ENCODE measurements at places on chromosomes 5 and 9.
A peak's percentile ranks its signal among the peaks of the same experiment; 100 is the strongest.

GRCh38 chr5:169433221-169433651 lies 132.3 kb upstream of the SLIT3 start:
- no peak for DNase-seq

DNA sequence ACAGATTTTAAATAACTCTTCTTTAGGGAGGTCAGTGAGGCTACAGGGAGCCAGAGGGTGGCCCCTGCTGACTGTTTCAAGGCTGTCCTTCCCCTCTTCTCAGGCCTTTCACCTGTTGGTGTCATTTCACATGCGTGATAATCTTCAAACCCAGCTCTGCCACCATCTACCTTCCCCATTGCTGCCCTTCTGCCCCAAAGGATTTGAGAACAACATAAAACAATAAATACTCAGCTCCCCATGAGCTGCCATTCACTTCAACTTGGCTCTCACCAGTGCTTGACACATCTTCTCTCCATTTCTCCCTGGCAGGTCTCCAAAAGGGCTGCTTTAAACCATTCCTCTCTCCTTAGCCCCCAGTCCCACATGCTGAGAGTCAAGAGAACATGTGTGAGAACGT lies 75.5 kb upstream of the PALM2AKAP2 start:
- DNase-seq, result no peak

GRCh38 chr5:133240425-133241091 lies 188.7 kb downstream of the HSPA4 start:
- DNase-seq, result no peak

DNA sequence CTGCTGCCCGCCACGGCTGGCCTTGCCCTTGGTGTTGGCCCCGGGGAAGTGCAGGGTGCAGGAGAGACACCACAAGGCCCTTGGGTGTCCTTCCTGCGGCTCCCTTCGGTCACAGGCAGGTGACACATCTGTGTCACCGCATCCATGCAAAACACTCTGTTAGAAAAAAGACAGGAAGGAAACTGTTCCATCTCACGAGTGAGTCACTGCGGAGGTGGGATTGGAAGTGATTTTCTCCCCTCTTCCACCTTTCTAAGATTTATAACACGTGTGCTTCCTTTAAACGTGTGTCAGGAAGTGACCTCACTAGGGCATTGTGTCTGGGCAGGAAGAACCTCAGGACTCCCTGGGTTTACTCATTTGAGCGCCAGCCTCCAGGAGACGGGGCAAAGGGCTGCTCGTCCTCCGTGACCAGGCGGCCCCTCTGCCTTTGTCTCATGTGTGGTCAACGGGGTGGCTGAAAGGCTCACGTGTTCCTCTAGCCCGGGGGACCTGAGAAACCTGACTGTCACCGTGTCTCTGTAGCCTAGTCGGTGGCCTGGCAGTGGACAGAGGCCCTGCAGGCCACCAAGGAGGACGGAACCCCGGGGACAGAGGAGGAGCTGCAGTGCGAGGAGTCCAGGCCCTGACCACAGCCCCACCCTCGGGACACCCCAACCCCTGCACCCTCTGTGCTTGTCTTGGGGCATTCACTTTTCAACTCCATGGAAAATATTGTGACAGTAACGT lies 4.9 kb upstream of the LCN1 start:
- no peak for DNase-seq

DNA sequence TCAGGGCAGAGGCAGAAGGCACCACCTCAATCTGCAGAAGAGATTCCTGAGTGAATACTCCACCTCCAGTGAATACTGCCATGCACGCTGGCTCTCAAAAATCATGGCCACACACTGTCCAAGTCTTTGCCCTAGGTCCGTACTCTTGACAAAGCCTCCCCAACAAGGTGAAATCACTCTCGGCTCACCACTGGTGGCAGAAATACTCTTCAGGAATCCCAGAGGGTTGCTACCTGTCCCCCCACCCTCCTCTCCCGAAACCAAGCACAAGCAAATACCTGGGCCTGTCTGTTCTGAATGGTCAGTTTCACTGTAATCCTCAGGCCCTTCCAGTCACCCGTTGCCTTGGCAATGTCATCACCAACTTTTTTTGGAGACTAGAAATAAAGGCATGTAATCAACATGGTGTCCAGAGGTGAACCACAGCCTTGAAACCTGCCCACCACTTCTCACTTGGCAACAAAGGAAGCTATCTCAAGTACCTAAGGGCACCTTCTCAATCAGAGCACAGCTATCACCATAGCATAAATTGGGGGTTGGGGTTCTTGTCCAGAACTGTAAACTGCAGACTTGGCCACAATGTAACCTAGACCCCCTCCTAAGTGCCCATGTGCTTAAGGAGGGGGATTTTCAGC lies 1.8 kb downstream of the RPL12 start:
- no peak for DNase-seq

- DNase-seq, result no peak
Observed at GRCh38 chr9:105297442-105298075, 53.1 kb downstream of the SLC44A1 start.

DNA sequence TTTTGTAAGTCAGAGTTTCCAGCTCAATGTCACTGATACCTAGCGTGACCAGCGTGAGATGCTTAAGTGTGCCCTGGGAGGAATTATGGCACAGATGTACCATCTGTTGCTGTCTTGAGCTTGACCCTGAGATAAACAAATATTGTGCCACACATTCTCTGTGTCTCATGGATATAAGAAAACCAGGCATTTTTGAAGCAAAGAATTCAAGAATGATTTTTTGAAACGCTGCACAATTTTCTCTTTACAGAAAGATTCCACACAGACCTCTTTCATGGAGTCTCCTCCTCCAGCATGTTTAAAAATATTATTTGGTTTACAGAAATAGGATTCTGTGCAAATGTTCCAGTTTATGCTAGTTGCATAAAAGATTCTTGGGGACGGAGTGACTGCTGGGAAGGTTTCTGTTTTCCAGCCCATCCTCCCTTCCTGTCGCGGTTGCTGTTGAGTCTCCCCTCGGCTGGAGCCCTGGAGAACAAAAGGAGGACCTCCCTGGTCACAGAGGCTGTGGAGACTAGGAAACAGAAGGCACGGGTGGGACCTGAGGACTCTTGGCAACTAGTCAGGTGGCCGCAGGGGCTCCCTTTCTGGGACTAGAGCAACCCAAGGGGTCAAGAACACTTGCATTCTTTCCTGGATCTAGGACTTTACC lies 120.8 kb downstream of the RASGRF2 start:
- DNase-seq, result no peak

GRCh38 chr5:64949331-64949730 lies 180.6 kb downstream of the CWC27 start:
- no peak for DNase-seq

DNA sequence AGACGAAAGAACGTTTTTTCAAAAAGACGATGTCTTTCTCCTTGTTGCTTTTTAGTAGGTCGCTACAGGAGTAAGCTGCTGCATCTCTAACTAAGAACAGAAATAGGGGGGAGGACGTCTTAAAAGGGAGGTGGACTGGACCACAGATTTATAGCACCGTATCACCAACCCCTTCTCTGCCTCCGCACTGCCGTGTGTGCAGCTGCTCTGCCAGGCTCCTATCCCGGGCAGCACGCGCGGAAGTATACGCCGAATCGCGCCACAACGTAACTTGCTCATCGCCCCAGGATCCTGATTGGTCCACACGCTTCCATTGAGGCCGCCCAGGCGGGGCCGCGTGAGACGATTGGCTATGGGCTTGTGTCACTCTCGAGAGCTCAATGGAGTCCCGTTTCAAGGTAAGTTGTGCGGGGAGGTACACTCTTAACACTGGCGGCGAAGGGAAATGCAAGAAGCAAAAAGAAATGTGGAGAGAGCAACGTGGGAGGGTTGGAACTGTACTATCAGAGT lies at the start of gene ELAVL2:
ELAVL2 (minus strand) TSS at position 121 of the 510 bp plus-strand sequence. CDS start 64,006 bp downstream, outside the sequence.
- peak; percentile 56 for DNase-seq

DNA sequence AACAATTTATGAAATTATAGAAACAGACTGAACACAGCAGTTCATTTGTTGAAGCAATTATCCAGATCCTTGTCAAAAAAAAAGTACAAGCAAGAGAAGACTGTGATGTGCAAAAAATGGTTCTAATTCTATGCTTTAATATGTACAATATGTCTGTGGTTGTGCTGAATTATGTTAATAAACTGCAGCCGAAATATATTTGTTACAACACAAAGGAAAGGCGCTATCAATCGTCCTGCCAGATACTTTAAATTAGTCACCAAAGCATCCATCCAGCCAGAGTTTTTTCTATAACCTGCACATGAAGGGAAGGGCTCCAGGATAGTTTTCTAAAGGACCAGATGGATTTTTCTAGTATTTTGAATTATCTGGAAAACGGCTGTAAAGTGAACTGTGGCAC lies 259.5 kb downstream of the BNC2 start:
- DNase-seq, result no peak

GRCh38 chr5:170330568-170331054 lies 33.0 kb upstream of the LCP2 start:
- DNase-seq, result no peak

GRCh38 chr5:157820593-157821252 lies 38.2 kb downstream of the CLINT1 start:
- DNase-seq, result peak; percentile 43

DNA sequence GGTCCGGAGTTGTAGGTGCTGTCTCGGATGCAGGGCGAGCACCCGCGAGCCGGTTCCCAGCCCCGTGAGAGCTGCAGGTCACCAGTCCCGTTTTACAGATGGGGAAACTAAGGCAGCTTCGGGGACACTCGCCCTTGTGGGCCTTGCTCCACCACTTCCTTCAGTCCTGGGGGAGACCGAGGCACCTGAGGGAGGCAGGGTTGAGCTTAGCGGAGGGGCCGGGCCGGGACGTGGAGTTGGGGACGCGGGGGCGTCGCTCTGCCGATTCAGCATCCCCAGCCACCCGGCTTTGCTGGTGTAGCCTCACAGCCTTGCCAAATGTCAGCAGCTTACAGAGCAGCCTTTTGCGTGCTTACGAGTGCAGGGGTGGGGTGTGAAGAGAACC lies 530 bp downstream of the BBLN start:
- DNase-seq, result peak; percentile 20
